ENCODE measurements at places on chromosomes 2 and 18.

- no peak for DNase-seq
These were observed 162.3 kb upstream of the PID1 start for GRCh38 chr2:229433351-229433750.

- DNase-seq: no peak
These were observed 458.7 kb upstream of the CNTNAP5 start for GRCh38 chr2:123566291-123566946.

DNA sequence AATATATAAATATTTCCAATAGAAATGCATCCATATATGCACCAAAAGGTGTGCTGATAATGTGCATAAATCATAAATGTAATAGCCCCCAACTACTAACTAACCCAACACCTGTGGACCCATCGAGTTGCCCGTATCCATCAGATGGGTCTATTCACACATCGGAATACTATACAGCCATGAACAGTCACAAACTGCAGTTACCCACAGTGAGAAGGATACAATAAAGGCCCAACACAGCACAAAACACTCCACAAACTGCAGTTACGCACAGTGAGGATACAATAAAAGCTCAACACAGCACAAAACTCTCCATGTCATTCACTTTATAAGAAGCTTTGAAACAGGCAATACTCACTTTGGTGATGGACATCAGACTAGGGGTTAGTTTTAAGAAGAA, 145.3 kb upstream of the OTOS start:
- DNase-seq: no peak

DNA sequence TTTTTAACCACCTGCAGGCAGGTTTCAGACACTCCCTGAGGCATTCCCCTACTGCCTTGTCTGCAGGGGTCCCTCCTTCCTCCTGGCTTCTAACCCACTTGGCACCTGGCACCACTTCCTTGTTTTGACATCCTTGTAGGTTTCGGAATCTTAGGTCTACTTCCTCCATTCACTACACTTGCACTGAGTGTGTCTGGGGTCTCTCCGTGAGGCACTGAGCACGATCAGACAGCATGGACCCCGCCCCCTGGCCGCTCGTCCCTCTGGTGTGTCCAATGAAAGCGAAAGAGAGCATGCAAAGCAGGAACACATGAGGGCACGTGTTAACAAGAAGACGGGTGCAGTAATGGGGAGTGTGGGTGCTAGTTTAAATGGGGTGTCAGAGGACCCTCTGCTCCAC, 63.8 kb downstream of the HAUS1 start:
- no peak for DNase-seq

- DNase-seq: no peak
These were observed 214.7 kb downstream of the CLIP4 start for GRCh38 chr2:29329899-29330298.

DNA sequence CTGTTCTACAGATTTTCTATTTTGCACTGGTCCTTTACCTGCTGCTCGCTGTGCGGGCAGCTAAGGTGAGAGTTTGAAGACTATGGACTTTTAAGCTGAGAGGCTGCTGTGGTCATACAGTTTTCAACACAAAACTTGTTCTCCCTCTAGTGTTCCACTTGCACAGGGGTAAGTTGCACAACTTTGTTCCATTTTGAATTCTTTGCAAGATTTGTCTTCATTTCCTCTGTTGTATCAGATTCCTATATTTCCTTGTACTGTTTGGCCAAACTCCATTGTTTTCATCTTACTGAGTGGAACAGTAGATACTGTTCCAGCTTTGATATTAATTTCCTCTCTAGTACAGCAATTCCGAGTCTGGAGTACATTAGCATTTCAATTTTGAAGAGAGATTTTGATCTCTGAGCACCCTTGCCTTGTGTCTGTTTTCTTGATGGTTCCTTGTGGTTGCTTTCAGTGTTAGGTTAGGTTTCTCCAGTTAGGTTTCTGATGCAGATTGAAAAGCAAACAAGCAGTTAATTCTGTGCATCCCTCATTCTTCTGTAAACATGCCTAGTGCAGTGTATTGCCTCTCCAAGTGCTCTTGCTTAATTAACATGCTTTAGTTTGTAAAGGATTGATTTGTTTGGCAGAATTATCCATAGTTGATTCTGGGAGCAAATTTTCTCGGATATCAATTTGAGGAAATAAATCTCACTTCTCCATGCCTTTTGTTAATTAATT, 188.8 kb downstream of the PTPRM start:
- DNase-seq: no peak

DNA sequence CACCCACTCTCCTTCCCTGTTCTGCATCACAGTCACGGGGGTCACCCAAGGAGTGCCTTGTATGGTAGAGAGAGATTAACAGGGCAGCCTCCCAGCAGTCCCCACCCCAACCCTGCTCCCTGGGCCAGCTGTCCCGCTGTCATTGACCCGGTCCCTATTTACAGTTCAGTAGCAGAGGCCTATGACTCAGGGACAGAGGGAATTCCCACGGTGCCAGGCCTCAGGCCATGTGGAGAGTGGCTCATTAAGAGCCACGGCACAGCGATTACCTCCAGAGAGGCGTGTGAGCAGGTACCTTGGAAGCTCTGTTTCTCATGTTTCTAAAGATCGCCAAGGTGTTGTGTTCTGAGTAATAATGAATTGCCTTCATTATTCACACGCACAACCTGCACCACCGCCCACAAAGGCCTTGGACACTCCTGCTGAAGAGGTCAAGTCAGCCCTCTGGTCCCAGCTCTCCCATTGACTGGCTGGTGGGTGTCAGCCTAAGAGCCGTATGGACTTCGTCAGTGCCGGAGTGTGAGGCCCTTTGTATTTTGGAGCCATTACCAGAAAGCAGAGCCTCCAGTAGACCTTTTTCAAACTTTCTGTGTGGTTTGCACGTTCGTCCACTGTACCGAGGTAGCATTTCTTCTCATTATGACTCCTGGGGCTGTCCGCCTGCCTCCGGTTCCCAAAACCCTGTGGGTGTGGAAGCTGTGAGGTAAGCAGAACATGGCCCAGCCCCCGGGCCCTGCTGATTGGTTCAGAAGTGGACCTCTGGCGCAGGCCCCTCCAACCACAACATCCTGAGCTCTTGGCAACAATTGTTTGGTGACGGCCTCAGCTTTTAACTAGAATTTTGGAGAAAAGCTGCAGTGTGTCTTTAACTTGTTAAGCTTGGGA, 47.0 kb downstream of the SERTAD2 start:
- DNase-seq: no peak

DNA sequence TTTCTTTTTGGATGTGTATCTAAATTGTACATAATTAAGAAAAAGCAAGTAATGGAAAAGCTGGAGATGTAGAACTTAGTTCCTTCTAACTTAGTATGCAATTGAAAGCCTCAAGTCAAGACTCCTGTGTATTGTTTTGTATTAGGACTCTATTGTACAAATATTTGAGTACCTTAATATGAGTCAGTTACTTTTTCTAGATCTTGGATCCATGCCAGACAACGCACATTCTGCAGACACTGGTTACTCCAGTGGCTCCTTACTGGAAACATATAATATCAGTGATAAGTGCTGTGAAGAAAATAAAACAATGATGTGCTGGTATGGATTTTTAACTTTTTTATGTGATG, 1.5 kb downstream of the SLC39A10 start:
- peak; percentile 45 for DNase-seq

- no peak for DNase-seq
These were observed 181.3 kb downstream of the IKZF2 start for GRCh38 chr2:212970132-212970531.

All from smooth muscle cell of the brain vasculature (primary cell).